ENCODE measurements at places on chromosomes 2 and 18. TPM values are rescaled to one million over a fixed set of nuclear protein-coding genes. Genes with fewer than 3 reads are reported as not detected.

SAP130 gene
- total RNA-seq: 27.4 TPM

GPR55 gene
- total RNA-seq: 1.1 TPM

UBE2F gene
- 54.3 TPM for total RNA-seq

ASPRV1 gene
- total RNA-seq: 9.1 TPM

FHOD3 gene
- 29.8 TPM for total RNA-seq

CPO gene
- total RNA-seq: 2.6 TPM

NXPH2 gene
- total RNA-seq: 4.5 TPM

MIB1 gene
- 57.8 TPM for total RNA-seq

CSRNP3 gene
- total RNA-seq: 99.7 TPM

FEV gene
- not detected for total RNA-seq

MC2R gene
- total RNA-seq: not detected

CIB4 gene
- total RNA-seq: not detected

POTEI gene
- total RNA-seq: not detected

HAAO gene
- total RNA-seq: 1.3 TPM

SLC23A3 gene
- total RNA-seq: 0.87 TPM

GAD1 gene
- 90.0 TPM for total RNA-seq

ASB18 gene
- not detected for total RNA-seq

ARPC2 gene
- total RNA-seq: 175 TPM

TACR1 gene
- total RNA-seq: 2.5 TPM

DNAJC5G gene
- total RNA-seq: 6.1 TPM

EMILIN1 gene
- total RNA-seq: 7.2 TPM

DOCK10 gene
- total RNA-seq: 88.9 TPM

FLACC1 gene
- 6.7 TPM for total RNA-seq

AFF3 gene
- total RNA-seq: 75.6 TPM

TMEM169 gene
- total RNA-seq: 11.3 TPM

SRD5A2 gene
- total RNA-seq: not detected

CBLN2 gene
- total RNA-seq: 62.0 TPM

CCDC68 gene
- total RNA-seq: 4.1 TPM

LOXL3 gene
- total RNA-seq: 10.3 TPM

SLC16A14 gene
- 16.4 TPM for total RNA-seq

CHMP1B gene
- total RNA-seq: 32.6 TPM

PPP4R3B gene
- total RNA-seq: 50.1 TPM

CAVIN2 gene
- total RNA-seq: 1.5 TPM

UGT1A8 gene
- not detected for total RNA-seq

SLC4A5 gene
- total RNA-seq: 5.4 TPM

TRAPPC8 gene
- total RNA-seq: 64.8 TPM

SGPP2 gene
- total RNA-seq: 18.0 TPM

OTX1 gene
- total RNA-seq: 4.2 TPM

THSD7B gene
- 1.6 TPM for total RNA-seq

LYPD6 gene
- total RNA-seq: 10.7 TPM

ASTL gene
- 0.38 TPM for total RNA-seq

SLC4A3 gene
- total RNA-seq: 59.3 TPM

ACTG2 gene
- total RNA-seq: not detected

GCKR gene
- 4.7 TPM for total RNA-seq

FN1 gene
- total RNA-seq: 73.9 TPM

LYPD1 gene
- total RNA-seq: 8.1 TPM

POTEC gene
- total RNA-seq: not detected

ABCG8 gene
- 4.5 TPM for total RNA-seq

TFCP2L1 gene
- 2.6 TPM for total RNA-seq

NYAP2 gene
- 7.8 TPM for total RNA-seq

TMEM182 gene
- total RNA-seq: 2.8 TPM

TRIP12 gene
- 237 TPM for total RNA-seq

ZNF396 gene
- total RNA-seq: 2.0 TPM

ANKRD62 gene
- 1.3 TPM for total RNA-seq

TLX2 gene
- 3.4 TPM for total RNA-seq

ERFE gene
- 2.3 TPM for total RNA-seq

ERMN gene
- total RNA-seq: 194 TPM

RAX gene
- not detected for total RNA-seq

CYS1 gene
- 5.9 TPM for total RNA-seq

COL3A1 gene
- total RNA-seq: 6.1 TPM
